Peyer's patch (tissue), 4 donors: ENCODE measurements at places on chromosomes 2 and 18. TPM values are rescaled to one million over a fixed set of nuclear protein-coding genes. Genes with fewer than 3 reads are reported as not detected.
A peak's percentile ranks its signal among the peaks of the same experiment; 100 is the strongest.

- H3K27me3 ChIP-seq: no peaks in the 10 kb centered on the region
- peak; percentile 51 for DNase-seq
- no peaks in the 10 kb centered on the region for H3K36me3 ChIP-seq
- no peaks in the 10 kb centered on the region for H3K4me1 ChIP-seq
- peak overlapping the region; percentile 52 for H3K27ac ChIP-seq
Measured at GRCh38 chr2:120818441-120818920, 82.8 kb downstream of the GLI2 start.

- no peaks in the 10 kb centered on the region for H3K27me3 ChIP-seq
- no peak overlapping the region for H3K27ac ChIP-seq
- no peak overlapping the region for H3K4me3 ChIP-seq
- no peaks in the 10 kb centered on the region for H3K36me3 ChIP-seq
- H3K4me1 ChIP-seq: no peaks in the 10 kb centered on the region
Measured at GRCh38 chr2:37388074-37388473, 43.6 kb downstream of the QPCT start.

DNA sequence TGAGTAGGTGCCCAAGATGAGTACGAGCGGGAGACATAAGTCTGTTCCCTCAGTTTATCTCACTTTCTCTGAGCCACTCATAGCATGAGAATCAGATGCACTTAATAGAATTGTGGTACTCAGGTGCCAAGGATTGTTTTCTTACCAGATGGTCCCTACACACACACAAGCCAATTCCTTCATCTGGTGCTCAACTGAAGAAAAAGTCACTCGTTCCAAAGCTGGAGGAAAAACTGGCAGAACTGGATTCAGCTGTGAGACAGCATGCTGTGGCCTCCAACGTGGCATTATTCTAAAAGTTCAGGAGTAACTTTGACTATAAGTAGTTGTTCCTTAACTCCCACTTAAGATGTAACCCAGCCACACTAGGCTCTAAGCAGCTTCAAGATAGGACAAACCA, 33.4 kb upstream of the ABCA12 start:
- no peak for DNase-seq
- H3K36me3 ChIP-seq: no peaks in the 10 kb centered on the region
- H3K27me3 ChIP-seq: no peaks in the 10 kb centered on the region
- H3K4me1 ChIP-seq: no peaks in the 10 kb centered on the region
- H3K27ac ChIP-seq: no peak overlapping the region
- H3K4me3 ChIP-seq: no peak overlapping the region

DNA sequence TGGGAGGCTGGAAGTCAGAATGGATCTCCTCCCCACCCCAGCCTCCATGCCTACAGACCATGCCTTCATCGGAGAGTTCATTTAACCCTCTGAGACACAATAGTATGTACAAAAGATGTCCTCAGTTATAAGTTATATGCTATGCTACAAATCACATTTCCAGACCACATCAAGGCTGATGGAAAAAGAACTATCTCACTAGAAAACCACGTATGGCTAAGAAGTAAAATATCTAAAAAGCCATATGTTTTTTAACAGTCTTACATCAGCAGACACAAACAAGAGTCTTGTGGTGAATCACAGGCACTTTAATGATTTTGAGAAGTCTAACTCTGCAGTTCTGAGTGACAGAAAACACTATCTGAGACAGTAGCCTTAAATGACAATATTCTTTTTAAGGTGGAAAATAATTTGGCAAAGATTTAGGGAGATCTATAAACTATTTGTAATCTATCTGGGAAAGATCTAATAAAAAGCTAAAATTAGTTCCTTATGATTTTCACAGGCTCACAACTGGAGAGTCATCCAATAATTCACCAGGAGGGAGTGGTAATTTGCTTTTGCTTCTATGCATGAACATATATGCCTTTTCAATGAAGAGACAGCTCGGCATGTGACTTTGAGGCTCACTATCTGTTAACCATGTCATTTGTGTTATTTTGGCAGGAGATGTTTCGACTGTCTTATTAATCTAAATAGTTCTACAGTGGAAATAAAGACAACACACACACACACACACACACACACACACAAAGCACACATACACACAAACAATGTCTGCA, 197.5 kb downstream of the IRS1 start:
- H3K27ac ChIP-seq: no peak overlapping the region
- H3K4me1 ChIP-seq: no peaks in the 10 kb centered on the region
- no peaks in the 10 kb centered on the region for H3K36me3 ChIP-seq
- H3K4me3 ChIP-seq: no peak overlapping the region
- no peak for DNase-seq

DNA sequence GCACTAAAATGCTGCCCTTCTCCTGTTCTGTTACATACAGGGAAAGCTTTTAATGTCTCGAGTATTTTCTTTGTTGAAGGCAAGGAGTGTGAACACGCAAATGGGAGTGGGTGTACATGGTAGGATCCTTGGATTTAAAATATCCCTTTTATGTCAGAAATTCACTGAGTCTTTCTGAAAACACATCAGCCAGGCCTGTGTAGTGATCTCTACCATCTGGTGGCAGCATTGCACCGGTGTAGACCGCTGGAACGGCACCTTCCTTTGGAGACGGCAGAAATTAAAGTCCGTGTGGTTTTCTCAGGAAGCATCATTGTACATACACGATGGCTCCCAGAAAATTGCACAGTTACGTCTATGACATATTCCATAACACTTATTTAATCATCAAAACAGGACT, 515.8 kb downstream of the GALR1 start:
- H3K36me3 ChIP-seq: no peaks in the 10 kb centered on the region
- no peak overlapping the region for H3K4me3 ChIP-seq
- no peaks in the 10 kb centered on the region for H3K4me1 ChIP-seq
- no peak overlapping the region for H3K27ac ChIP-seq
- H3K27me3 ChIP-seq: no peaks in the 10 kb centered on the region

- H3K4me3 ChIP-seq: no peak overlapping the region
- H3K27me3 ChIP-seq: no peaks in the 10 kb centered on the region
Measured at GRCh38 chr2:84631047-84631446, 114.7 kb downstream of the DNAH6 start.

GRCh38 chr2:207403950-207404349, 125.8 kb upstream of the CREB1 start:
- H3K36me3 ChIP-seq: no peaks in the 10 kb centered on the region
- no peak for DNase-seq
- H3K4me1 ChIP-seq: no peaks in the 10 kb centered on the region
- no peaks in the 10 kb centered on the region for H3K27me3 ChIP-seq

DNA sequence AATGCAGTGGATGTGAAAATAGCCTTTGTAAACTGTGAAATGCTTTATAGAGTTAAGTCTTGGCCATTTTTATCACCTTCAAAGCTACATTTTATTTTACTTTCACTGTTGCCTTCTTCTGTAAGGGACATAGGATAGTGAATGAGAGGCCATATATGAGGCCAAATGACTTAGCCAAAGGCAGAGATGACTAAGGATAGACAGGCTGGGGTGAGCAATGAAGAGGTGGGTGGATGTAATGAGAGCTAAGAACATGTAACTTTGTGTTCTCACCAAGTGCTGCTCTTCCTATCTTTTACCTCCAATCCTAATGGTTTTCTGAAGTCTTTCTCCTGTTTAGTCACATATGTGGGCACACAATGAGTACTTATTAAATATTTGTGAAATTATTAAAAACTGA, 101.9 kb downstream of the MBD5 start:
- no peak overlapping the region for H3K4me3 ChIP-seq
- H3K4me1 ChIP-seq: no peaks in the 10 kb centered on the region
- H3K36me3 ChIP-seq: no peaks in the 10 kb centered on the region
- DNase-seq: no peak

- H3K36me3 ChIP-seq: no peaks in the 10 kb centered on the region
- DNase-seq: no peak
- peak overlapping the region; percentile 59 for H3K27ac ChIP-seq
- H3K4me1 ChIP-seq: no peaks in the 10 kb centered on the region
- no peak overlapping the region for H3K4me3 ChIP-seq
Measured at GRCh38 chr18:55243255-55243654, 284.0 kb upstream of the CCDC68 start.

GRCh38 chr2:46850742-46851141, 64.9 kb downstream of the MCFD2 start:
- no peak overlapping the region for H3K27ac ChIP-seq
- DNase-seq: no peak
- H3K27me3 ChIP-seq: no peaks in the 10 kb centered on the region
- no peaks in the 10 kb centered on the region for H3K36me3 ChIP-seq
- H3K4me3 ChIP-seq: no peak overlapping the region

DNA sequence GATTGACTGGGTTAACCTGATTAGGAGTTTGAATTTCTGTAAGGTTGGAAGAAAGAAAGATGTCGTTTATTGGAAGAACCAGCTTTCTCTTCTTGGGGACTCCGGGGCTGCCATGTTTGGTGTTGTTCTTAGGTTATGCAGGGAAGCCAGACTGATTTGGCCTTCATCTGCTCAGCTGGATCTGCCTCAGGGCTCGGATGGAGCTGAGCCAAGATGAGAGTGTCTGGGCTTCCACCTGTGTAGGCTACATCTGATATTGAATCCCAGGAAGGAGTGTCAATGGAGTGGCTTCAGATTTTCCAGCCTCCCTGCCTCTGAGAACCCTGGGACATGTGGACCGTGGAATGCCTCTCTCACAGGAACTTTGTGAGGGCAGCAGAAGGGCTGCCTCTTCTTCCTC, 126.1 kb downstream of the WDSUB1 start:
- DNase-seq: no peak
- no peaks in the 10 kb centered on the region for H3K4me1 ChIP-seq
- H3K36me3 ChIP-seq: no peaks in the 10 kb centered on the region
- H3K4me3 ChIP-seq: no peak overlapping the region
- no peaks in the 10 kb centered on the region for H3K27me3 ChIP-seq
- no peak overlapping the region for H3K27ac ChIP-seq

DNA sequence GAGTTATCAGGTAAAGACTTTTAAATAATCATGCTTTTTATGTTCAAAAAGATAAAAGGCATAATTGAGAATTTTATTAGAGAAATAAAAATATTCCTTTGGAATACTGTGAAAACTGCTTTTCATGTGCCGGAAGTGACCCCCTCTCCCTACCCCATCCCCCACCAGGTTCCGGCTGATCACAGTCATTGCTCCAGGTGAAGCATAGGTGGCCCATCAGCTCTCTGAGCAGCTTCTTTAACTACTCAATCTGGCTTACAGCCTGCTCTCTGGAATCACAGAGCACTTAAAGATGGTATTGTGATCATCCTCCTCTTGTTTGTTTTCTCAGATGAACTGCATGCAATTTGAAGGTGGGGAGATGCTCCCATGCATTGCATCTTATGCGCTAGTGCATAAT, 257.7 kb downstream of the EN1 start:
- no peaks in the 10 kb centered on the region for H3K36me3 ChIP-seq
- DNase-seq: no peak
- no peaks in the 10 kb centered on the region for H3K4me1 ChIP-seq

- no peaks in the 10 kb centered on the region for H3K36me3 ChIP-seq
- DNase-seq: peak; percentile 26
- no peak overlapping the region for H3K4me3 ChIP-seq
- no peaks in the 10 kb centered on the region for H3K4me1 ChIP-seq
Measured at GRCh38 chr2:185132501-185133041, 534.2 kb downstream of the ZNF804A start.

- no peak overlapping the region for H3K4me3 ChIP-seq
- no peaks in the 10 kb centered on the region for H3K36me3 ChIP-seq
- H3K4me1 ChIP-seq: no peaks in the 10 kb centered on the region
- H3K27ac ChIP-seq: no peak overlapping the region
- DNase-seq: no peak
Measured at GRCh38 chr18:47981320-47981719, 50.9 kb upstream of the SMAD2 start.

Gene EIF2AK3
- 17.2 TPM for total RNA-seq

Gene TCF23
- not detected for total RNA-seq

Gene KYNU
- total RNA-seq: 25.6 TPM

Gene KRTCAP3
- total RNA-seq: 65.4 TPM

Gene RMDN2
- total RNA-seq: 39.0 TPM
